ENCODE measurements at places on chromosomes 16 and 17. TPM values are rescaled to one million over a fixed set of nuclear protein-coding genes. Genes with fewer than 3 reads are reported as not detected.

GRCh38 chr17:21539146-21539545 lies 153.2 kb upstream of the KCNJ18 start:
- peak; percentile 41 for DNase-seq

- DNase-seq = no peak
These were observed 3.2 kb downstream of the MAP1LC3B start for GRCh38 chr16:87395181-87395842.

DNA sequence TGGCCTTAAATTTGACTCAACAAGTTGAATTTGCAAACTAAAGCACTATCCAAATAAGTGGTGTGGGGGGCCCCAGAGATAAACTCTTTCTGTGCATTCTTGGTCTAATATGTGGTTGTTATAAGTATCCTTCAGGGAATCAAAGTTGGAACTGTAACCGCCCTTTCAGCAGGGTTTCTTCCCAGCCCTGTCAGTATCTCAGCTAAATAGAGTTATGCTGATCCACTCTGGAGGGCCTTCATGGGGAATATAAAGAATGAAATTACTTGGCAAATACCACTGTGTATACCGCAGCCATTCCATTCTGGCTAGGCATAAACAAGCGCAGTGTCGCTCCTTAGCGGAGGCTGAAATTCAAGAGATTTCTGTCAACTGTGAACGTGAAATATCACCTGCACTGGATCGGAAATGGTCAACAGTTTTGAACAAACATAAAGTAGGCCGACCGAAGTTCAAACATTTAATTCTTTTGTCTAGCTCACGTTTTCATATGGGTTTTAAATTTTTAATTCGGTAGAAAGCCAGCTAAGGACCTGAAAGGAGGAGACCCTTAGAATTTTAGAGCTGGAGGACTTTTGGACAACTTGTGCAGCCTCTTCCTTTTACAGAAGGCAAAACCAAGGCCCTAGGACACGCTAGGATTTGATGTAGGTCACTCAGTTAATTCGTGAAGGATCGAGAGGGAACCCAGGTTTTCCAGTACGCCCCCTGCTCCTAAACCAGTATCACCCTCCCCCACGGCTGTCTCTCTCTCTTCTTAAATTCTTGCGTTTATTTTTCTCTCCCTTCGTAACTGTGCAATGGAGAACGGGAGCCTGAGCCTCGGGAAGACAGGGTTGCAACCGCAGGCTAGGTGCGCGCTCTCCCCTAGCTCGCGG lies 74.7 kb downstream of the CHD9 start:
- DNase-seq = no peak

GRCh38 chr17:40551091-40551878 lies 14.0 kb downstream of the CCR7 start:
- no peak for DNase-seq

DNA sequence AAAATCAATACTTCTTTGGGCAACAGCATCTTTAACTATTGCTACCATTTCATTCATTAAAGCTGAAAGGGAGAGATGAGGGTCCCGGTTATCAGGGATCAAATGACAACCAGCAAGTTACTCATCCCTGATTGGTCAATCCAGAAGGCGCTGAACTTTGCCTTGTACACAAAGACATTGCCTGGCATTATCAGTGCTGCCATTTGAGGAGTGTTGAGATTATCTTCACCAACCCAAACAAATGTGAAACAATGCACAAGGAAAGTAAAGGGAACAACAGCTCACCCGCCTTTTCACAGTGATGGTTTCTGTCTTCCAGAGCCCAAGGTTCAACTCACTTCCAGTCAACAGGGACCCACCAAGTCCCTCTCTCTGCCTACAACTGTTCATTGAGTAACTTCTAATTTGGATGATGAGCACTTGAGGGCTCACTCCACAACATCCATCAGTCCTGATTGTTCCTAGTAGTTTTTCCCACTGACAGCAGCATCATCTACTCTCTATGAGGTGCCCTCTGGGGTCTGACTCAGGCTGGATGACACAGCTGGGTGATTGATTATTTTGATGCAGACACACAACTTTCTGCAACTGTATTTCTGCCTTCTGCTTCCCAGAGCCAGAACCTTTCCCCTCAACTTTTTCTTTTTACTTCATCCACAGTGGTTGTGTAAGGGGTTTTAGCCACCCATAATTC lies 32.0 kb downstream of the LYRM9 start:
- DNase-seq = no peak

DNA sequence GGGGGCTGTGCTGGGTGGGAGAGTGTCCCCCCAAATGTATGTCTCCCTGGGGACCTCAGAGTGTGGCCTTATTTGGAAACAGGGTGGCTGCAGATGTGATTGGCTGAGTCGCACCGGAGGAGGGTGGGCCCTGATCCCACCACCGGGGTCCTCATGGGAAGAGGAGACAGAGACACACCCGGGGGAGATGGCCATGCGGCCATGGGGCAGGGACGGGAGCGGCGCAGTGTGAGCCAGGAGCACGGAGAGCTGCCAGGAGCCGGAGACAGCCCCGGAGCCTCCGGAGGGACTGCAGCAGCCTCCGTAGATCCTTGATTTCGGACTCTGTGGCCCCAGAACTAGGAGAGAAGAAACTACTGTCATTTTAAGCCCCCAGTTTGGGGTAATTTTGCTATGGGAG lies 1.6 kb upstream of the CIBAR2 start:
- DNase-seq = no peak

DNA sequence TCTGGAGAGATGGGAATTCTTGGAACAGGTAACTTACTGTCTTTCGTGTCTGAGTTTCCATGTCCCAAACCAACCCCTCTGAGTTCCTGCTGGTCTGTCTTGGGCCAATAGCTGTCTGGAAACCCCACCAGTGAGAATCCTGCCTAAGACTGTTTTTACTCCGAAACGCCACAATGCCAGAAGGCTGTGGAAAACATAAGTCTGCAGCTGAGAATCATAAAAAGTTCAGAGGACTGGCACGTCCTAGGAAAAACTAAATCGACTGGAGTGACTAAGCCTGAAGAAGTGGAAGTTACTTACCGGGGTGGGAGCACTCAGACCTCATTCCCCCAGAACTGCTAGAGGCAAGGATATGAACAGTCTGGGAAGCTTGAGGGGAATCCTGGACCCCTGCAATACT lies 13.3 kb downstream of the LRRC75A start:
- DNase-seq = no peak

DNA sequence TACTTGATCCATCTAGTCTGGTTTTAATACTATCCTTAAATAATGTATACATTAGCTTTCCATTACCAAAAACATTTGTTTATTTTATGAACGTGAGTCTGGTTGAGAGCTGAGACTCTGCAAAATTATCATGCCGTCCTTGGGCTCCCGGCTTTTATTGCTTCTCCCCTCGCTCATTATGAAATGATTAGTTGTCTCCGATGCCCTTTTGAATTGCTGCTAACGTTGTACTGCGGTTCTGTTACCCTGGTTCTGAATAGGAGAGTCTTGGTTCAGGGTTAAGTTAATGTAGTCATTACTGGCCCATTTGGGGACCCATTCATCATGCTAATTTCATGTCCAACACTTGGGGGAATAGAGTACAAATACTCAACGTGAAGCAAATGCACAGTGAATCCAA lies 12.8 kb downstream of the XYLT1 start:
- DNase-seq = no peak

DNA sequence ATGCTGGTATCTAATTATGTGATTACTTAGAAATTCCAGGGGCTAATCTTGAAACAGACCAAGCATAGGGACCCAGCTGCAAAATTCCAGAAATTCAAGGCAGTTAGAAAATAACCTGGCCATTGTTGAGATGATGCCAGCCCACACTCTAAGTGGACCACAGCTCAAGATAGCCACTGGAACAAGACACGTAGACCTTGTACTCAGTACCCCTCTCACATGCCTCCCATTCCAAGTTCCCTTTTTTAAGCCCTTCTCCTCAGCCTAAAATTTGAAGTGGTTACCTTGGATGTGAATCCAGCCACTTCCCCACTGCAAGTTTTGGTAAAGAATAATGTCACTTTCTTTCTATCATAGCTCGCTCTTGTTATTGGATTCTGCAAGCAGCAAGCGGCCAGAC lies 4.1 kb upstream of the ZNF19 start:
- DNase-seq = no peak

DNA sequence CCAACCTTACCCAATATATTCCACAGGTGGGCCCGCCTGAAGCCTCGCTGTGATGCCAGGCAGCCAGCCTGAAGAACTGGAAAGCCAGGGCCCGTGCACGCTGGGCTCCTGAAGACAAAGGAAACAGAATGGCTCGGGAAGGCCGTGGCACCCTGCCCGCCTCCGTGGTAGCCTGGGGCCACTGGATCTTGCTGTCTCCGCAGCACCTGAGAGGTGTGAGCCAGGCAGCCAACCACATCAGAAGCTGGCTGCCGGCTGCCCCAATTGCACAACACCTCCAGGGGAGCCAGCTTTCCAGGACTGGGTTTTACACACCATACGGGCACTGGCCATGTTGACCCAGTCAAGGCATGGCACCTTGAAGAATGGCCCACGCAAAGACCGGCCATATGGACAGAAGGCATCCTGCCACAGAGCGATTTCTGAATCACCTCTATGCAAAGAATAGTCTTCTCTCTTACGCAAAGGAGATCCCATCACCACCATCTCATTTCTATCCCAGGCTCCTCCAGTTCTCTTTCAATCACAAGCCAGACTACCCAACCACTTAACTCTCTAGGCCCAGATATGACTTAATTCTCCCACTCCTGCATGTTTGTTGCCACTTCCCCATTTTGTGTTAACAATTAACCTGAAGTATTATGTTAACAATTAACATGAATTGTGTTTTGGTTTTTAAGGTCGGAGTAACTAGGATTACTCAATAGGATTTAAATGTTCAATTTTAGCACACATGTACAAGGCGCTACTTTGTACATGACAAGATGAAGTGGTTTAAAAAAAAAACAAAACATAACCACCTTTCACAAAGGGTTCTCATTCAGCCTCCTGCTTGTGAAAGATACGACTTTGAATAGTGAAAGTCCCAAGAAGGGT lies 32.1 kb downstream of the ZFHX3 start:
- DNase-seq = no peak

- DNase-seq = no peak
These were observed 14.2 kb downstream of the HDAC5 start for GRCh38 chr17:44109312-44109630.

DNA sequence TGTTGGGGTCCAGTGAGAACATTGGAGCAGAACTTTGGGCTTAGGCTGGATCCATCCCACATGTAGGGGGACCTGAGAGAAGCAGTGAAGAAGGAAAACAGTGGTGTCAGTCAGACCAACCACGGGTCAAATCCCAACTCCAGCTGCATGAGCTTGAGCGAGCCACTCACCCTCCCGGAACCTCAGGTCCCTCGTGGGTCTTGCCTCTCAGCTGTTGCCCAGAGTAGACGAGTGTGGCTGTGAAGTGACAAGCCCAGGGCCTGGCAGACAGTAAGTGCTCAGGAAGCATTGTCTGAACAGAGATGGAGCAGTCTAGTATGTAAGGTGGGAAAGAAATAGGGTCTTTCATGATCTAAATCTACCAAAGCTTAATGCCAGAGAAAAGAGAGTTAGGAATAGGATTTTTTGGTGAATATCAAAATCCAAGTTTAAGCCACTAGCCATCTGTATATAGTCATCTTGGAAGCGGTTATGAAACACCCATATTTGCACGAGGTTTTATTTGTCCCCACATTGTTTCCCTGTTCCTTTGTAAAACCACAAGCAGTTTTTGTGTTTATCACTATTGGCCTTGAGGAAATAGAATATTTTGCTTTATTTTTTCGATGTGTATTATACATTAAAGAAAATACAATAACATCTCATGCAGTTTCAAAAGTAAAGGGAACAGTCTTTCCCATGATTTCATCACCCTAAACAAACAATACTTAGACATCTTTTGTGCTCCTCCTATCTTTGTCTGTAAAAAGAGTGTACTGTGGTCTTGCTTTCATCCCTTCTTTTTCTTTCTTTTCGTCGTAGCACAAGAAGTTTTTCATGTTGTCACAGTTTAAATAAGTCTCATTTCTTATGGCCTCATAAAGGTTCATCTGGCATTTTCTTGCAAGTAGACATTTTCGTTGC lies 112.0 kb downstream of the CLEC16A start:
- no peak for DNase-seq

GRCh38 chr16:87698676-87699199 lies 67.0 kb downstream of the KLHDC4 start:
- DNase-seq = no peak

GRCh38 chr16:66902648-66903543 lies 15.8 kb downstream of the CDH16 start:
- DNase-seq = no peak

DNA sequence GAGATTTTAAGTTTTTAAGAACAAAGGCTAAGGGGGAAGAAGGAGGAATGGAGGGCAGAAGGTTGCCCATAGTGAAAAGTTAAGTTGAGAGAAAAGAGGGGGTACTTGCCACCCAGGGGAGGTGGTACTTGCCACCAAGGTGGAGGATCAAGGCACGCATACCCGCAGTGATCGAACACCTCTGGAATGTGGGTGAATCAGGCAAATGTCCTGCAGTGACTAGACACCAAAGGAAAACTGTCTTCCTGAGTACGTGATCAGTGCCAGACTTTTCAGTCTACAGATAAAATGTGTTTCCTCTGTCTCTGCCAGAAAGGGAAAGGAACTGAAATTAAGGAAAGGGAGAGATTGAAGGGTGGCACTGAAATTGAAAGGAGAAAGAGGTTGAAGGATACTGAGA lies 2285.3 kb downstream of the TP53TG3F start:
- DNase-seq = peak; percentile 58

DNA sequence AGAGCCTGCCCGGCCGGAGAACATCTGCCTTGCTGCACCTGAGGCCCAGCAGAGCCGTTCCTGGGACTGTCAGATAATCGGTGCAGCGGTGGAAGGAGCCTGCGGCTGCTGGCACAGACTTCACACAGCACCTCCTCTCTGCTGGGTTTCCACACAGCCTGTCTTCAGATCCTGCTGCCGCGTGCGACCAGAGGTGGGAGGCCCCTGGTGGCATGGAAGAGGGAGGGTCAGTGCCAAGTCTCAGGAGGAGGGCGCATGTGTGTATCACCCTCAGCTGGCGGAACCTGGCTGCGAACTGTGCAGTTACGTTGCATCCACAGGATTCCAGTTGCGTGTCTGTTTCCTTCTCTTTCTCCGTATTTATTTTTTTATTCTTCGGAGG lies 3.3 kb downstream of the CDK5R1 start:
- no peak for DNase-seq

TBC1D28 gene
- not detected for total RNA-seq

HOXB4 gene
- total RNA-seq = 4.3 TPM

ITGAD gene
- total RNA-seq = not detected

CEP112 gene
- 2.5 TPM for total RNA-seq

CCL22 gene
- total RNA-seq = not detected

MNT gene
- total RNA-seq = 8.2 TPM

MT4 gene
- total RNA-seq = not detected
